ENCODE measurements at places on chromosomes 12 and 14.
A peak's percentile ranks its signal among the peaks of the same experiment; 100 is the strongest.

GRCh38 chr14:104339829-104340228 lies 201.4 kb downstream of the KIF26A start:
- no peak for DNase-seq

DNA sequence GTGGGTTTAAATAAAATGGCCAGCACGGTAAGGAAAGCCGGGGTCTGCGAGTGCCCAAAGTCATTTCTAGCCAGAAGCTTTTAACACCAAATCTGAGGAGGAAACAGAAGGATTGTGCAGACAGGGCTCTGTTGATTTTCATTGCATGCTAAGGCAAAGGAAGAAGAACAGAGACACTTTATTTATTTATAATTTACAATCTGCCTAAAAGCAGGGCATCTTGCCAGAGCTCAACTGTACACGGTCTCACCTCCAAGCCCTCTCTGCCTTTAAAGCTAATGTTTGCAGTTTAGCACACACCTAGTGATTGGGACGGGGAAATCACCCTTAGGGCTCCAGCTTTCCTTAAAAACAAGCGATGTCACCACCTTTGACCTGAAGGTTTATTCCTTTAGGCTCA lies 4.0 kb downstream of the KCNA5 start:
- no peak for DNase-seq

- DNase-seq, result peak; percentile 11
These were observed 222.5 kb upstream of the RTL1 start for GRCh38 chr14:101125719-101126651.

GRCh38 chr12:55716582-55716957 lies 724 bp downstream of the BLOC1S1 start:
- no peak for DNase-seq

GRCh38 chr12:130563323-130563722 lies 152.8 kb downstream of the RIMBP2 start:
- no peak for DNase-seq

- no peak for DNase-seq
These were observed 3.5 kb downstream of the LPAR5 start for GRCh38 chr12:6632026-6632983.

GRCh38 chr14:61047021-61047420 lies 66.0 kb downstream of the SLC38A6 start:
- DNase-seq, result no peak

DNA sequence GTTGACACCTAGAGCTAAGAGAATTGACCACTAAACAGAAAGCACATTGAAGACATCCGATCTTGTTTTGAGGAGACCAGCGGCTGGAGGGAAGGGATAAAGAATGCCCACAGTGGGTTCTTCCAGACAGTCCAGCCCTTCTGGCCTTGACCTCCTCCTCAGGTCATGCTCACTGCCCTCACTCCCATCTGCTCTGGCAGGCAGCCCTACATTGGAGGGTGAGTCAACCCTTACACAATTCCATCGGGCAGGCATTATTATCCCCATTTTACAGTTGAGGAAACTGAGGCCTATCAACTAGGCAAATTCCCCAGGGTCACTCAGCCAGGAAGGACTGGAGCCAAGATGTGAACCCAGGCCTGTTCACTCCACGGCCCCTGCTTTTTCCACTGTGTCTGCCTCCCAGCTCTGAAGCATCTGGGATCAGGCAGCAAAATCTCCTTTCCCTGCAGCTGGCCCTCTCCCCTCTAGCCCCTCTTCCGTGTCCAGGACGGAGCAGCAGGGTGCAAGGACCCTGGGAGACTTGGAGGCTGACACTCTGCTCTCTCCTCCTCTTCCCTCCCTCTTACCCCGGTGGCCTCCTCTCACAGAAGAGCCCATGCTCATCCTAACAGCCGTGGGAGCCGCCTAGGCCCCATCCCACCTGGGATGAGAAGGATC lies 5.3 kb downstream of the SCNN1A start:
- no peak for DNase-seq

- no peak for DNase-seq
These were observed 181.5 kb upstream of the ARHGAP5 start for GRCh38 chr14:31895646-31896045.

- DNase-seq, result no peak
These were observed 113.6 kb upstream of the NPAS3 start for GRCh38 chr14:32825058-32825457.

GRCh38 chr14:91242635-91243034 lies 1.9 kb downstream of the GPR68 start:
- no peak for DNase-seq

- DNase-seq, result no peak
These were observed 27.6 kb downstream of the HELB start for GRCh38 chr12:66329941-66330340.

- no peak for DNase-seq
These were observed 4.9 kb downstream of the NCKAP5L start for GRCh38 chr12:49823350-49823749.

GRCh38 chr14:22735096-22735495 lies 31.4 kb upstream of the OXA1L start:
- DNase-seq, result no peak

Data from uterus (tissue), 4 donors.